ENCODE measurements at places on chromosomes 5 and 9. TPM values are rescaled to one million over a fixed set of nuclear protein-coding genes. Genes with fewer than 3 reads are reported as not detected.

Gene ALDH1A1
- 238 TPM for total RNA-seq

Gene ASB6
- total RNA-seq, result 14.6 TPM

GRCh38 chr5:119274767-119275130 lies 81.1 kb upstream of the TNFAIP8 start:
- no peaks in the 10 kb centered on the region for H3K36me3 ChIP-seq
- H3K4me3 ChIP-seq, result no peak overlapping the region
- peaks cover 62% of the 10 kb centered on the region for H3K4me1 ChIP-seq
- H3K27me3 ChIP-seq, result no peaks in the 10 kb centered on the region

DNA sequence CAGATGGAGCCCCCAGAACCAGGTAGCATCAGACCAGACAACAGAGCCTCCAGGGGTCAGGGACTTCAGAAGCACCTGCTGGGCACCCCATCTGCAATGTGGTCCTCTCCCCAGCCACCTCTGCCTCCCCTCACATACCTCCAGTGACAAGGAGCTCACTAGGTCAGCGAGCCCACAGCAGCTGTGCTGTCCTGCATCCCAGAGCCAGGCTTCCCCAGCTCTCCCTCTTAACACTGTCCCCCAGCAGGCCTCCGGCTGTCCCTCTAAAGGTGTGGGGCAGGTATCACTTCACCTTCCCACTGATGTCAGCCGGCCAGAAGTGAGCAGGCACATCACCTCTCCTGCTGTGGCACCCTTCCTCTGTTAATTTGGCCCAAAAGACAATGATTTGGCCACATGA lies 83.6 kb downstream of the LMX1B start:
- H3K27ac ChIP-seq, result no peak overlapping the region
- no peaks in the 10 kb centered on the region for H3K4me1 ChIP-seq

DNA sequence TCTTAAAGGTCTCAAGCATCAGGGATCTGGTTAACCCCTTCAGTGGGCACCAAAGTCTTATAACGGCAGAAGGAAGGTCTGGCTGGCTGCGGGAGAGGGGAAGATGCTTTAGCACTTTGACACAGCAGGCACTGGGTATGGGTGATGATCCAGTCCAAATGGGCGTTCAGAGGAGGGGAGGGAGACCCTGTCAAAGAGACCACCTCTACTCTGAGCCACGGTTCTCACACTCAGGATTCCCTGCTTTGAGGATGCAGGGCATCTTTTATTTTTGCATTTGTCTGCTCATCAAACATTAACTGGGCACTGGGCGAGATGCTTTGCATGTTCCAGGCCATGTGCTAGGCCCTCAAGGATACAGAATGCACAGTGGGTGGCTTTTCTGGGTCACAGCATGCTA lies 204.0 kb downstream of the DAB2IP start:
- no peak overlapping the region for H3K27ac ChIP-seq
- no peaks in the 10 kb centered on the region for H3K27me3 ChIP-seq
- peaks cover 15% of the 10 kb centered on the region for H3K4me1 ChIP-seq
- DNase-seq, result no peak
